ENCODE measurements at places on chromosomes 7 and 10.
A peak's percentile ranks its signal among the peaks of the same experiment; 100 is the strongest.

- no peak for DNase-seq
Observed at GRCh38 chr7:146117576-146117975, 975 bp downstream of the CNTNAP2 start.

DNA sequence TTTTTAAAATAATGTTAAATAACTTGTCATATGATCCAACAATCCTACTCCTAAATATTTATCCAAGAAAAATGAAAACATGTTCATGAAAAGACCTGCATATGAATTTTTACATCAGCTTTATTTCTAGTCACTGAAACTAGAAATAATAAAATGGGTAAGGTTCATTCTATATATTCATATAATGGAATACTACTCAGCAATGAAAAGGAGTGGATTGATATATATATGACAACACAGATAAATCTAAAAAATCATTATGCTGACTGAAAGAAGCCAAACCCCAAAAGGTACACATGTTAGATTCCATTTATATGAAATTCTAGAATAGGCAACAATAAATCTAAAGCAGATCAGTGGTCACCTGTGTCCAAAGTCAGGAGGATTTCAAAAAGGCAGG is 84.9 kb upstream of the PCBD1 start:
- DNase-seq = no peak

DNA sequence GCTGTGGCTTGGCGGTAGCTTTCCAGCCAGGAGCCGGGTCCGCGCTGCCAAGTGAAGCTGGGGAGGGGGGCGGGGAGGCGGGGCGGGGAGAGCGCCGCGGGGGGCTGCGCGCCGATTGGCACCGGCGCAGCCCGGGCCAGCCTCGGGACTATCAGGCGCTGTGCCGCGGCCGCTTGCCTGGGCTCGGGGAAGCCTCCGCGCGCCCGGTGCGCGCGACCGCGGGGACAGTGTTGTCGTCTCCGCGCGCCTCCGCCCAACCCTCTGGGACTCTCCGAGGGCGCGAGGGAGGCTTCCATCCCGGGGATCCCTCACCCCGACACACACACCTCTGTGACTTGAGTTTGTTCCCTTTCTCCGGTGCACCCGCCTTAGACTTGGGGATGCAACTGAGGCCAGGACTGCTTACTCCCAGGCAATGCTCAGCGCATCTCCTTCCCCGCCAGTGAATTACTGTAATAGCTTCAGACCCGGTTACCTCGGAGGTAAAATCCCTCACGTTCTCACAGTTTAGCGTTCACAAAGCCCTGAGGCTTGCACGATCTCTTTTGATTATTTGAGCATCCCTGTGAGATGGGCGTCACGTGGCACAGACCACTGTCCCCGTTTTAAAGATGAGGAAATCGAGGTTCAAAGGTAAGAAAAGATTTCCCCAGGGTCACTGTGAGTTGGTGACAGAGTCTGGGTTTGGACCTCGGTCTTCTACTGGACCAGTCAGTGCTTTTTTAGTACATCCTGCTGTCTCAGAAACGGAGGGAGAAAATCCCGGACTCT is at the start of gene NKX1-2:
Gene NKX1-2, minus strand, starts transcription at position 24 of the 771 bp plus-strand sequence. CDS start 92 bp downstream, outside the sequence.
- no peak for DNase-seq

DNA sequence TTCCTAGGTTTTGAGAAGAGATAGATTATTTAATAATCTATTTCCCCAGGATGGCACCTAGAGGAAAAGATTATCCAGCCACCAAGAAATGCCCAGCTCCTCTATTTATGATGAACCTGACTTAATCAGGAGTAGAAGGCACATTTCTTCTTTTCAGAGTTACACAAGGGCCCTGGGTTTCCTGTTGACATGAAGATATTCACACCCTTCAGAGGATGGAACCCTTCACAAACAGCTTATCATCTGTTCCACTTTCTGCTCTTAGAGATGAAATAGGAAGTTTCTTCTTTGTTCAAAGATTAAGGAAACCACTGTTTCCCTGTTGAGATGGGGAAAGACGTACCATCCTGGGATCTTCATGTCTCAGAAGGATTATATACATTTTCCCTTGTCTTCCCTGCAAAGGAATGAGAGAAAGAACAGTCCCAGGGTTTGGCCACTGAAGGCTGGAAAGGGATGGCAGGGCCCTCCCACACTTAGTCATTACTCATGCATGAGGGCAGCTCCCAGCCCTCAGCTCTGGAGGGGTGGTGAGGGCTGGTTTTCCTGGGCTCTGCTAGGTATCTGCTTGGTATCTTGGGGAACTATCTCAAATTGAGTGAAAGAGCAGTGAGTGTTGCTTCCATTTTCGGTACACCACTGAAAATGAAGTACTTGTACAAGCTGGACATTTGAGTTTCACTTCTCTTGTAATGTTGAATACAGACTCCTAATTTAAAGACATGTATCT is 64.0 kb downstream of the MTPAP start:
- peak; percentile 5 for DNase-seq

- no peak for DNase-seq
Observed at GRCh38 chr7:145732521-145732920, 384.1 kb upstream of the CNTNAP2 start.

GRCh38 chr10:46554166-46554781 is 2.2 kb downstream of the GPRIN2 start:
- no peak for DNase-seq

DNA sequence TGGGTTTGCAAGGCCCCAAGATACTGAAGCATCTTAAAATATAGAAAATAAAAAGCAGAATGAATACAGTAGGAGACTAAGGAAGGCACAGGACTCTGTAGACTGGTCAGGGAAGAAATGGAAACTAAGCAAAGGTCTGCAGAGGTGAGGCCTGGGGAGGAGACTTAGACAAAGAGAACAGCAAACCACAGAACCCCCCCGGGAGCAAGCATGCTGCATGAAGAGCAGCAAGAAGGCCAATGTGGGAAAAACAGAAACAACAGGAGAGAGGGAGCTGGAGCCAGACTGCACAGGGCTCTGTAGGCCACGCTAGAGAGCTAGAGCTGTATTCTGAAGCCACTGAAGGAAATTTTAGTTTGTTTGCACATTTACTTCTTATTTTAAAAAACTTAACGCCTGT is 45.7 kb upstream of the ARID5B start:
- no peak for DNase-seq

DNA sequence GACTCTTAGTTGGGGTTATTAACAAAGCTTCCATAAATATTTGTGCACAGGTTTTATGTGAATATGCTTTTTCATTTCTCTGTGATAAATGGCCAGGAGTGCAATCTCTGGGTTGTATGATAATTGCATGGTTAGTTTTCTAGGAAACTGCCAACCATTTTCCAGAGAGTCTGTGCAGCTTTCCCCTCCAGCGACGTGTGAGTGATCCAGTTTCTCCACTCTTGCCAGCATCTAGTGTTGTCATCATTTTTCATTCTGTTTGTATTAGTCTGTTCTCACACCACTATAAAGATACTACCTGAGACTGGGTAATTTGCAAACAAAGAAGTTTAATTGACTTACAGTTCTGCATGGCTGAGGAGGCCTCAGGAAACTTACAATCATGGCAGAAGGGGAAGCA is 319.6 kb upstream of the SHH start:
- DNase-seq = no peak

DNA sequence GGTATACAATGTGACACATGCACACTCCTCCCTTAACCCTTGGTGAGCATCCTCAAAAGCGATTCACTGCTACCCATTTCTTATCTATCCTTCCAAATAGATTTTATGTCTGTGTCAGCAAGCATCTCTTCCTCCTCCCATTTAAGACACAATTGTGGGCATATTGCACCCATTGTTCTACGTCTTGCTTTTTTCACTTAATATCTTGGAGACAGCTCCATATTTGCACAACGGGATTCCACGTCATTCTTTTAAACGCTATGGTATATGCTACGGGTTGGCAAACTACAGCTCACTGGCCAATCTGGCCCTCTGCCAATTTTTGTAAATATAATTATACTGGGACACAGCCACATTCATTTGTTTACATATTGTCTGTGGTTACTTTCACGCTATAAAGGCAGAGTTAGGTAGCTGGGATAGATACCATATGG is 88.6 kb downstream of the RNF216 start:
- no peak for DNase-seq

DNA sequence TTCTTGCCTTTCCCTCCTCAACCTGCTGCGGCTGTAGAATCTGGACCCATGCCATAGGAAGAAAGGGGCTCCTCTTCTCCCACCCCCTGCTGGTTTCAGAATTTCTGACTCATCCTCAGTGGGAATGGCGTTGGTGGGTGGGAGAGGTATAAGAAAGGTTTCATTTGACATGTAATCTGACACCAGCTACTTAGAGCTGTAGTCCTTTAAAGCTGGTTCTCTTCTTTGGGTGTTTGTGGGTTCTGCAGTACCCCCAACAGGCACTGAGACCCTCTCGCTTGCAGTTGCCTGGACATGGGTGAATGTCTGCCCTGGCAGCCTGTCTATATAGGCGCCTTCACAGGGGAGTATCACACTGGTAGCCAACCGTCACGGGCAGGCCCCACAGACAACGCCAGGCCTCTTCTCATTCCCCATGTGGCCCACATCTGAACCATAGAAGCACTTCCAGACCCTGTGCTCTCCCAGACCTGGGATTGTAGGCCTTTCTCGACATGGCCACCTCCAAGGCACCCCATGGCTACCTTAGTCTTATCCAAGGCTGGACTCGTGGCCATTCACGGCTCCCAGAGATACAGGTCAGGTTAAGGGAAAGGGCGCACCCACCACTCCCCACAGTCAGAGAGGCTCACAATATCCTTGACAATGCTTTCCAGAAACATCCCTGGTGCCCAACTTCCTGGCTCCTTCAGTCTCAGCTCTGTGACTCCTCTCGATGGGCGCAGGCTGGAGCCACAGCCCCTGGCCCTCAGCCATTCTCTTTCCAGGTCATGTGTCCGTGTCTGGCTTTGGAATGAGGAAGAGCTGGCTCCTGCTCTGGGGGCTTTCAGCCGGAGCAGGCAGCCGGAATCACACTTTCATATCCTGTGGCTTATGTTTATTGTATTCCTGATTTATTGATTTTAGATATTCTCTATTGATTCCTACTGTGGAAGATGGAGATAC is 17.5 kb downstream of the ZNF862 start:
- DNase-seq = no peak

- peak; percentile 95 for DNase-seq
Observed at GRCh38 chr7:155297517-155298287, at the start of gene INSIG1. INSIG1 (plus strand) TSS chr7:155297878; CDS start chr7:155298286, 408 bp downstream.

DNA sequence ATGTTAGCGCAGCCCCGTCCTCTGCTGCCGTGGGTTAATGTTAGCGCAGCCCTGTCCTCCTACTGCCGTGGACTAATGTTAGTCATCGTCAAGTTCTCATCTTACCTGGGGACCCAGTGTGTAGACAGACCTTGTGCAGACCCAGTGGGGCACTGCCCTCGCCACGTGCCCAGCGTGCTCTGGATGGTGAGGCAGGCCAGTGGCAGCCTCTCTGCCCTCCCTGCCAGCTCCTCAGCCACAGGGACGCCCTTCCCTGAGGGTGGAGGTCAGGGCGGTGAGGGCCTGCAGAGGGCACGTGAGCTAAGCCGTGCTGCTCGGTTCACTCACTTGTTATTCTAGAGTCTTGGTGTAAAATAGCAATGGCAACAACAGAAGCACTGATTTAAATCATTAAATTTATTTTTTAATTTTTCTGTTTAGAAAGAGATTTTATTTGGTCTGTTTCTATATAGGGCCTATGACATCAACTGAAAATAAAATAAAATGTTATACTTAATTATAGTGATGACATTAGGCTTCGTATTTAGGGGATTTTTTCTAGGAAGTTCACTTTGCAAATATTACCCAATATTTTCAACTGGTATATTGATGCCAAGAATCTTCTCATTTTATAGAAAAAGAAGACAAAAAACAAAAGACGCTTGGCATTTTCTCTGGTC is 48.4 kb downstream of the NKX6-2 start:
- no peak for DNase-seq

DNA sequence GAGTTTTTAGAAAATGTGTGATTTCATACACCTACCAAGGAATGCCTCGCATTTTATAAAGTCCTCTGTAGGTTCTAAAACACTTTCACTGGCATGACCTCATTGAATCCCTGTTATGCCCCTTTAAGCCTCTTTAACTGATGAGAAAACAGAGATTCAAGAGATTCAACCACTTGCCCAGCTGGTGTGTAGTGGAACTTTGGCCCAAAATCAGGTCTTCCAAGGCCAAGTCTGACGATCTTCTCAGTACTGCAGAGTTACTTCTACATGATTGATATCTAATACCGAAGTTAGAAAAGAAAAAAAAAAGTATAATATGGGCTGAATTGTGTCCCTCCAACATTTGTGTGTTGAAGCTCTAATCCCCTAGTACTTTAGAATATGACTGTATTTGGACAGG is 202.0 kb downstream of the WDR11 start:
- DNase-seq = no peak

All from GDM1 (cell line).